ENCODE measurements at places on chromosomes 5 and 9. TPM values are rescaled to one million over a fixed set of nuclear protein-coding genes. Genes with fewer than 3 reads are reported as not detected.

PIP5K1B gene
- total RNA-seq: 53.7 TPM

CTXN3 gene
- not detected for total RNA-seq

IL13 gene
- total RNA-seq: not detected

SMAD5 gene
- 40.8 TPM for total RNA-seq

FOXD4L5 gene
- not detected for total RNA-seq

CARTPT gene
- total RNA-seq: not detected

WNT8A gene
- not detected for total RNA-seq

MSX2 gene
- 2.1 TPM for total RNA-seq

- no peaks in the 10 kb centered on the region for H3K36me3 ChIP-seq
- H3K27ac ChIP-seq: no peak overlapping the region
- H3K27me3 ChIP-seq: no peaks in the 10 kb centered on the region
- H3K4me1 ChIP-seq: peaks cover 18% of the 10 kb centered on the region
These were observed 21.5 kb upstream of the CDC23 start for GRCh38 chr5:138234651-138235050.

GRCh38 chr9:129990269-129991010, 52.5 kb downstream of the FNBP1 start:
- no peaks in the 10 kb centered on the region for H3K27me3 ChIP-seq
- no peak overlapping the region for H3K27ac ChIP-seq
- H3K4me3 ChIP-seq: no peak overlapping the region
- DNase-seq: no peak

GRCh38 chr9:88464851-88465250, 70.1 kb upstream of the NXNL2 start:
- H3K36me3 ChIP-seq: no peaks in the 10 kb centered on the region
- H3K27me3 ChIP-seq: no peaks in the 10 kb centered on the region
- no peak overlapping the region for H3K4me3 ChIP-seq
- no peaks in the 10 kb centered on the region for H3K4me1 ChIP-seq

DNA sequence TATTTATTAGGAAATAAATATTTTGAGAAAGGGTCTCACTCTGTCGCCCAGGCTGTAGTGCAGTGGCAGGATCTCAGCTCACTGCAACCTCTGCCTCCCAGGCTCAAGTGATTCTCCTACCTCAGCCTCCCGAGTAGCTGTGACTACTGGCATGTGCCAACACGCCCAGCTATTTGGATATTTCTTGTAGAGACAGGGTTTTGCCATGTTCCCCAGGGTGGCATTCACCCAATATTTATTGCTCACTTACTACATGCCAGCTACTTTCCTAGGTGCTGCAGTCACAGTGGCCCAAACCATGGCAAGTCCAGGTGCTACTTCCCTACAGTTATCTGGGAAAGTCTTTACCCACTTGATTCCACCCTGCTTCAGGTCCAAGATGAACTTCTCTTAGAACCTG, 8.3 kb upstream of the MED7 start:
- DNase-seq: no peak
- peaks cover 9% of the 10 kb centered on the region for H3K4me1 ChIP-seq
- H3K36me3 ChIP-seq: no peaks in the 10 kb centered on the region
- no peak overlapping the region for H3K4me3 ChIP-seq
- no peaks in the 10 kb centered on the region for H3K27me3 ChIP-seq

DNA sequence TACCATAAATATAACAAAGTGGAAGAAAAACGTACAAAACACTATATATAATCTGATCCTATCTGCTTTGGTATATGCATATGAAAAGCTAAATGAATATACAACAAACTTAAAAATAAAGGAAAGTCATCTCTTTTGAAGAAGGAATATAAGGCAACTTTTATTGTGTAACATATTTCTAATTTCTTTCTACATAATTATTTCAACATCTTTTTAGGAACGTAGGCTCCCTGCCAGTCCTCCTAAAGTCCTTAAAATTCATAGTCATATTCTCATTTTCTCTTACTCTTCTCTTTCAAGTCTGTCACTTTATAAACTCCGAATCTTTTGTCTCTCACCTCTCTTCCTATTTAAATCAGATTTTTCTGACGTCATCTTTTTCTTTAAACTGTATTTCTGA, 9.6 kb downstream of the DEPDC1B start:
- no peaks in the 10 kb centered on the region for H3K36me3 ChIP-seq
- no peak overlapping the region for H3K27ac ChIP-seq
- no peaks in the 10 kb centered on the region for H3K4me1 ChIP-seq
- no peak overlapping the region for H3K4me3 ChIP-seq
- no peak for DNase-seq

GRCh38 chr5:59126016-59126707, 543.3 kb downstream of the RAB3C start:
- peak overlapping the region; percentile 83 for H3K27ac ChIP-seq
- no peak overlapping the region for H3K4me3 ChIP-seq
- H3K36me3 ChIP-seq: no peaks in the 10 kb centered on the region
- DNase-seq: no peak
- H3K27me3 ChIP-seq: no peaks in the 10 kb centered on the region

- peaks cover 10% of the 10 kb centered on the region for H3K36me3 ChIP-seq
- peaks cover 77% of the 10 kb centered on the region for H3K4me1 ChIP-seq
- no peak overlapping the region for H3K4me3 ChIP-seq
- DNase-seq: no peak
- H3K27ac ChIP-seq: no peak overlapping the region
These were observed 17.2 kb downstream of the TENT4A start for GRCh38 chr5:6730407-6730806.
